Right lobe of liver (tissue), 6 donors: ENCODE measurements at places on chromosomes 7 and 10.
A peak's percentile ranks its signal among the peaks of the same experiment; 100 is the strongest.

DNA sequence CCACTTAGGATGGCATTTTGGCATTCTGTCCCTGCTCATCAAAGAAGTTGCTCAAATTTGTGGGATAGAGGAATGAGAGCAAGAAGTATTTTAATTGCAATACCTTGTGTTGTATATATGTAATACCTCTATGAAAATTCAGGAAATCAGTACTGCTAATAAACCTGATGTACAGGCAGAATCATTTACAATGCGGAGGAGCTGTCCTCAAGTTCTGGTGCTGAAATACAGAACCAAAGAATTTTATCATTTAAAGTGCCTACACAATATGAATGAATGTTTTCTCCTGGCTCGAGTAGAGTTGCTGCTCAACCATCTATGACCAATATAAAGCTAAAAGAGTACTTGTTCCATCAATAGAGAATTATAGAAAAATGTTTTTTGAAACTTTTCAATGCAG is 305.8 kb downstream of the PLXNA4 start:
- H3K4me3 ChIP-seq, result no peak overlapping the region
- H3K36me3 ChIP-seq, result no peaks in the 10 kb centered on the region
- H3K27ac ChIP-seq, result no peak overlapping the region
- no peak for DNase-seq

DNA sequence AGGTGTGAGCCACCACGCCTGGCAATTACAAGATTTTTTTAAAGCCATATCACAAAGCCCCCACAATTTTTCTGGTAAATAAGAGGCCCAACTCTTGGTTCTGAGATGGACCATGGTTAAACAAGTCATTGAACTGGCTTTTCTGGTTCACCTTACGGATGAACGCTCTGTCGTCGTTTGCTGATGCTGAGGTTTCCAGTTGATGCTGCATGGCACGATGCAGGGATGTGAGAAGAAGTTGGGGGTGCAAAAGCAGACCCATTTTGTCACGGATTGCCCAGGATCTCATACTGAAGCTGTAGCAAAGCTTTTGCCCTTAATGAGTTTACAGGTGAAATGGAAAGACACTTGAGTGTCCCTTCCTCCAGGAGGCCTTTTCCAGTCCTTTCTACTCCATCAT is 2.0 kb upstream of the IL2RA start:
- no peak overlapping the region for H3K27ac ChIP-seq
- peak; percentile 25 for DNase-seq
- H3K27me3 ChIP-seq, result no peaks in the 10 kb centered on the region
- H3K36me3 ChIP-seq, result no peaks in the 10 kb centered on the region
- H3K4me1 ChIP-seq, result no peaks in the 10 kb centered on the region

DNA sequence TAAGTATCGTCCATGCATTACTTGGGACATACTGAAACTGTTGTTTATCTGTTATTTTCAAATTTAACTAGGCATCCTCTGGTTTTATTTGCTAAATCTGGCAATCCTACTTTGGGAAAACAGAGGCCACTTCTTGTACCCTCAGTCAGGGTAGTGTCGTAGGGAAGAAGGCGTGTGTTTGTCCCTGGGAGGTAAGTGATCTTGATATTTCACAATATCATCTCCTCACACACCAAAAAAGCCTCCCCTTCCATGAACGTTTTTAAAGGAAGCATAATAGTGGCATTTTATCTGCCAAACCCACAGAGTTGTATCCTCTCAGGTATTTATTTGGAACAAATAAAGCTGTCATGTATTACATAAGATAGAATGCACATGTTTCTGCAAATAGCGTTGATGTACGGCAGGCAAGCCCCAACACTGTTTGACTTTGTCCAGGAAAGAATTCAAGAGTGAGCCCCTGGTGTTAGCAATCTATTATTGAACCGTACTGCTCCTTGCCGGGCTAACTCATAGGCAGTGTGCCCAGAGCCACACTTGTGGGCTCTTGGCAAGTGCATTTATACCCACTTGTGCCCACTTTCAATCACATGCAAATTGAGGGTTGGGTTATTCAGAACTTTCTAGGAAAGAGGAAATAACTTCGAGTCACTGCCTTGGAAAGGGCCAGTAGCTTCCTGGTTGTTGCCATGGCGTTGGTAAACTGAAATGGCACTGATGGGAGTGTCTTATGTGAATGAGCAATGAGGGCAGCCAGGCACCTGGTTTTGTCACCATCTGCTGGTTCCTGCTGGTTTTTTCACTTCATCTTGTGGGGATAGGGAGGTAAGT is 266.0 kb downstream of the USP6NL start:
- DNase-seq, result no peak
- no peak overlapping the region for H3K27ac ChIP-seq
- no peaks in the 10 kb centered on the region for H3K4me1 ChIP-seq
- no peaks in the 10 kb centered on the region for H3K36me3 ChIP-seq

GRCh38 chr10:16603308-16603707 is 81.6 kb upstream of the C1QL3 start:
- no peak for DNase-seq
- H3K27me3 ChIP-seq, result no peaks in the 10 kb centered on the region
- H3K4me3 ChIP-seq, result no peak overlapping the region
- H3K36me3 ChIP-seq, result no peaks in the 10 kb centered on the region
- H3K4me1 ChIP-seq, result no peaks in the 10 kb centered on the region
- no peak overlapping the region for H3K27ac ChIP-seq
